Fibroblast of gingiva (primary cell): ENCODE measurements at places on chromosomes 6 and 20.

DNA sequence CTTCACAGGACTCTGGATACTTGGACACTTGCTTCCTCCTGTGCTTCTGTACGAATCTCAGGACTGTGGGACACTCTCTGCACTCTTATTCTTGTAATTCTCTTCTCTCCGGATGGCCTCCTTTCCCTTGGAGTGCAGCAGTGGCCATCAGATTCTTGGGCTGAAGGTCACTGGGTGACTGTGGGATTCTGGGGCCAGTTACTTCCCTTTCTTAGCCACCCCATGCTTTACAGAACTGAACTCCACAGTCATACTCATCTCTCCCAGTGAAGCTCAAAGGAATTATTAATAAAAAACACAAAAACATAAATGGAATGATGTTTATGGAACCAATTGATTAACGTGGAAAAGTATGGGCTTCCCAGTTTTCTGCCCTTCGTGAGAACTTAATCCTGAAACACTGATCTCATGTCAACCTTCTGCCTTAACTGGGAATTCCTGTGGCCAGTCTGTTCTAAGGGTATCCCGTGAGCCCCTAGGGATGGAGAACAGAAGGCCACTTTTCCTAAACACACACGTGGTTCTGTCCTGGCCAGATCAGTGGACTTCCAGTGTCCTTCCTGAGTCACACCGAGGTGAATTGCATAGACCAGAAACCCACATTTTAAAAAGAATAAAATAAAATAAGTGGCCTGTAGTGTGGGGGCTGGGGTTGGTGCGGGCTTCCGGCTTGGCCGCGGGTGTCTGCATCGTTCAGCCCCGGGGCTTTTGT is 23.6 kb upstream of the HLA-E start:
- no peak for DNase-seq

DNA sequence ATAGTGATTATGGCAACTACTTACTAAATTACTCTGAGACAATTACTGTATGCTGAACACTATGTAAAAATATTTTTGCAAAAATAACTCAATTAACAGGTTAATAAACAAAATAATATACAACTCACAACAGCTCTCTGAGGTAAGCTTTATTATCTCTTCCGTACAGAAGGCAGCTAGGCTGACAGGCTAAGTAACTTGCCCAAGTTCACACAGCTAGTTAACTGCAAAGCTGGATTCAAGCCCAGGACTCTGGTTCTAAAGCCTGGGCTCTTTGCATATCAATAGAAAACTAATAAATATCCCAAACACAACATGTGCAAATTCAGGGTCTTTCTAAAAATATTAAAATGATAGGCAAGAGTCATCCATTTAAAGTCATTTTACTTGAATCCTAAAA is 169.5 kb upstream of the BEND3 start:
- no peak for DNase-seq

DNA sequence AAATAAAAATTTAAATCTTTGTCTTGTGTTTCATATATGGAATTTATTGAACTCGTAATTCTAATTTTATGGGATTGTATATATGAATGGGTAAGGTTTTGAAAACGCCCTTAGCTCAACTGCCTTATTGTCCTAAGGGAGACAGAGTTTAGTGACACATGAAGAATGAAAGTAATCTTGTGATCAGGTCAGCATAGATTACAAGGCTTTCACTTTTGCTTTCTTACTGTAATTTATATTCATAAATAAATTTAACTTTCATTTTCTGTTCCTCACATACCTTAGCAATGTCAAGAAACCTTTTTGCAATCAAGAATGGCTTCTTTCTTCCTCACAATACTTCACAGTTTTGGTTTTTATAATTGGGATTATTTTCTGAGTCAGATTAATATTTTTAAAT is 14.4 kb downstream of the KPNA5 start:
- DNase-seq: no peak

DNA sequence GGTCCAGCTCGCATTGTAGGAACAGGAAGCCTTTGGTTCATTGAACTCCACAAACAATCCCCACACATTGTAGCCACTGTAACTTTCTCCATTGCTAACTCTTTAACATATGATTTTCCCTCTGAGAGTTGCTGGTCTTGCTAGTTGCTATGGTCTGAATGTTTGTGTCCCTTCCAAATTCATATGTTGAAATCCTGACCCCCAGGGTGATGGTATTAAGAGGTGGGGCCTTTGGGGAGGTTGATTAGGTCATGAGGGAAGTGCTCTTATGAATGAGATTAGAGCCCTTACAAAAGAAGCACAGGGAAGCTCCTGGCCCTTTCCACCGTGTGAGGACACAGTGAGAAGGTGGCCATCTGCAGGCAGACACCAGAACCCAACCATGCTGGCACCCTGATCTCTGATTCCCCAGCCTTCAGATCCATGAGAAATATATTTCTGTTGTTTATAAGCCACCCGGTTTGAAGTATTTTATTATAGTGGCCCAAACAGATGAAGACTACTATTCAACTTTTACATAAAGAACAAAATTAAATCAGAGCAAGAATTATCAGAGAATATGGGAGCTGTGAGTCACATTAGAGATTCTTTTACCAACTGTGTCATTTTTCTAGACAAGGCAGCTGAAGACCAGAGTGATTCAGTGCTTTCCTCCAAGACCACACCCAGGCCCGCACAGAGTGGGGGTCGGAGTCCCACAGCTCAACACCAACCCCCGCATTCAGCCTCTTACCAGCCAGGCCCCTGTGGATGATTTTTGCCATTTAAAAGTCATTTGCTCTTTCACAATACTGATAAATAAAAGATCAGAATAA is 143.0 kb downstream of the SAMD5 start:
- DNase-seq: peak; percentile 97

- no peak for DNase-seq
Observed at GRCh38 chr6:31968791-31969711, 2.9 kb downstream of the DXO start.

GRCh38 chr20:48608756-48609155 is 219.0 kb downstream of the PREX1 start:
- no peak for DNase-seq

GRCh38 chr6:137941995-137942394 is 74.9 kb downstream of the TNFAIP3 start:
- no peak for DNase-seq

DNA sequence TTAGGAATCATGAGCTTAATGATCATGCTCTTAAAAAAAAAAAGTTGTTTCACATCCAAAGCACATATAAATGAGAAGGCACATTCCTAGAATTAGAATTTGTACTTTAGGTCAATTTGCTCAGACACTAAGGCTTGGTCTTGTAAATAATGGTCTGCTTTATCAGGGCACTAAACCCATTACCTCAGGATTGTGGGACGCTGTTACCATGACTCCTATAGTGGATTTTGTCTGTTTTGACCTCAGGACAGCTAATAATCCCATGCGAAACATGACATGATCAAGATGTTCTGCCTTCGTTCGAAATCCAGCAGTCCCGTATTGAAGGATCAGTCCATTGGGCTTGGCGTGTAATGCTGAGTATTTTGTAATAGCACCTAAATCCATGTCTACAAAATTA is 2.4 kb downstream of the PGM3 start:
- no peak for DNase-seq
